CD4-positive, alpha-beta T cell treated with Interleukin-6 for 4 hours (primary cell): ENCODE measurements at places on chromosomes 12 and 14.

GRCh38 chr12:131211340-131211938 lies 257.7 kb downstream of the ADGRD1 start:
- DNase-seq, result no peak

DNA sequence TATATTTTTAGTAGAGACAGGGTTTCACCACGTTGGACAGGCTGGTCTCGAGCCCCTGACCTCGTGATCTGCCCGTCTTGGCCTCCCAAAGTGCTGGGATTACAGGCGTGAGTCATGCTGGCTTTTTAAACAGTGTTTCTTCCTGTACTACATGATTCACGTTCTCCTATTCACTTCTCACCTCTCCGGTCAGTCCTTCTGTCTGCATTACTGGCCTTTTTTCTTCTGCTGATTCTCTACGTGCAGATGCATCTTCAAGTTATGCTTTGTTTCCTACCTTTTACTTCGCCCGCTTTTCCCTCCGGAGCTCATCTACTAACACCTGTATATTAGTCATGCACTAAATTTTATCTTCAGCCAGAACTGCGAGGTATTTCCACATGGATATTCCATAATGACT lies 296.2 kb upstream of the FLRT2 start:
- DNase-seq, result no peak

- no peak for DNase-seq
Observed at GRCh38 chr12:49983892-49984291, 11.1 kb downstream of the AQP6 start.

DNA sequence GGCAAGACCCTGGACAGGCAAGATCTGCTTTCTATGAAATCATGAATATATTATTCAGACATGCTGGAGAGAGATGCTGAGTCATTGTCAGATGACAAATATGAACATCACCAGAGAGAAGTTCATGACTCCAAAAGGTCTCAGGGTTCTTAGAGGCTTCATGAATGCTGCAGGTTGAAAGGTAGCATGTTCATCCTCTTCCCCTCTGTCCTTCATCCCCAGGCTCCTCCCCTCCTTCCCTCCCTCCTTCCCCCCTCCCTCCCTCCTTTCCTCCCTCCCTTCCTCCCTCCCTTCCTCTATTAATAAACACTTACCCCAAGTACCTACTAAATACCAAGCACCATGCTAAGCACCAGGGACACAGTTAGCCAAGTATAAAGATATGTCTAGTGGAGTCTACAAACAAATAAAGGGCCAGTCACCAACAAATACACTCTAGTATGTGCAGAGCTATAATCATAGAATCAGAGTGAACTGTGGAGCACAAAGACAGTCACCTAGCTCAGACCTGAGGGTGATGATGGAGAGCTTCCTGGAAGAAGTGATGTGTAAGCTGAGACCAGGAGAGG lies 46.2 kb downstream of the RPH3A start:
- DNase-seq, result no peak

DNA sequence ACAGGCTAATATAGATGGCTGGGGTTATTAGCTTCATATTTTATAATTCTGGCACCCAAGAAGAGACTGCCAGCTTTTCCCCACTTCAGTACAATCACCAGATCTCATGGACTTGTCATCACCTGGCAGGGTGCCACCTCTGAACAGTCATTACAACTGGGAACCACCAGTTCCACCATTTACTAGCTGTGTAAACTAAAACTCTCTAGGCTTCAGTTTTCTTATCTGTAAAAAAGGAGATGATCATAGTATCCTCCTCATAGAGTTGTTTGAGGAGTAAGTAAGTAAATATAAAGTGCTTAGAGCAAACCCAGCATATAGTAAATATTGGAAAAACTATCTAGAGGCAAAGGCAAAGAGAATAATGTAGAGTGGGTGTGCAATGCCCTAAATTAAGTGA lies 19.3 kb downstream of the CPNE8 start:
- DNase-seq, result peak; percentile 9

DNA sequence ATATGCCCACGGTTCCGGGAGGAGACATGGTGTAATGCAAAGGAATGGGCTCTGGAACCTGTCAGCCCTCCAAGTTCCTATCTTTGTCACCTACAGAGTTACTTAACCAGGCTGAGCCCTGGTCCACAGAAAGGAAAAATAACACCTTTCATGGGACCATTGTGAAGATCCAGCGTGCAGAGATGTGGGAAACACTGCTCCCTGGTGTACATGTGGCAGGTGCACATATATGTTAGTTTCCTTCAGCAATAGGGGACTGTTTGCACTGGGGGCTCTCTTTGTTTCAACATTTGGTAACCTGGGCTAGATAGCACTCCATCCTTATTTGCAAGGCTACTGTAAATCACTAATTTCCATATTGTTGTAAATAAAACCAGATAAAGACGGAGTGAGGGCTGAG lies 72.3 kb downstream of the ANO2 start:
- DNase-seq, result no peak

DNA sequence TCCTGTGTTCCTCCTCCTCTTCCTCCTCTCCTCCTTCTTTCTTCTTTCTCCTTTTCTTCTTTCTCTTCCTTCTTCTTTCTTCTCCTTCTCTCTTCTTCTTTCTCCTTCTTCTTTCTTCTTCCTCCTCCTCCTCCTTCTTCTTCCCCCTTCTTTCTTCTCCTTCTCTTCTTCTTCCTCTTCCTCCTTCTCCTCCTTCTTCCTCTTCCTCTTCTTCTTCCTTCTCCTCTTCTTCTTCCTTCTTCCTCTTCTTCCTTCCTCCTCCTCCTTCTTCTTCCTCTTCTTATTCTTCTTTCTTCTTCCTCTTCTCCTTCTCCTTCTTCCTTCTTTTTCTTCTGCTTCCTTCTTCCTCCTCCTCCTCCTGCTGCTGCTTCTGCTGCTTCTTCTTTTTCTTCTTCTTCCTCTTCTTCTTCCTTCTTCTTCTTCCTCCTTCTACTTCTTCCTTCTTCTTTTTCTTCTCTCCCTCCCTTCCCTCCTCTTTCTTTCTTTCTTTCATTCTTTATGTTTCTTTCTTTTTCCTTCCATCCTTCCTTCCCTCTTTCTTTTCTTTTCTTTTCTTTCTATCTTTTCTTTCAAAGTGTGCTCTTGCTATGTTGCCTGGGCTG lies 19.0 kb downstream of the C12orf71 start:
- no peak for DNase-seq

- DNase-seq, result no peak
Observed at GRCh38 chr12:90321369-90321768, 612.7 kb upstream of the ATP2B1 start.

GRCh38 chr14:89695846-89696245 lies 258.7 kb downstream of the EFCAB11 start:
- no peak for DNase-seq

GRCh38 chr12:89960011-89960507 lies 251.4 kb upstream of the ATP2B1 start:
- no peak for DNase-seq

DNA sequence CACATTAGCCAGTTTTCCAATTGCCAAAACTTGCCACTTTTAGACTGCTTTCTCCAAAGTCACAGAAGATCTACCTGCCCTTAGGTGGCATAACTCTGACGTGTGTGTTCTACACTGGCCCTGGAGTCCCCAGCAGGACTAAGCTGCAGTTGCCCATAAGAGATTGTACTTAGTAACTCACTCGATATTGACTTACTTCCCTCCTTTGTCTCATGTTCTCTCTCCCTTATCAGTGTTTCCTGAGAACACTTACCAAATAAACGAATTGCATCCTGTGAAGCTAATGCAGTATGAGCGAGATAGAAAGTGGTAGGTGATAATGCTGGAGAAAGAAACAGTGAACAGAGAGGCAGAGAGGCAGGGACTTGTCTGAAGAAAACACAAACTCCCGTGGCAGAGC lies 117.2 kb downstream of the NUAK1 start:
- DNase-seq, result no peak

DNA sequence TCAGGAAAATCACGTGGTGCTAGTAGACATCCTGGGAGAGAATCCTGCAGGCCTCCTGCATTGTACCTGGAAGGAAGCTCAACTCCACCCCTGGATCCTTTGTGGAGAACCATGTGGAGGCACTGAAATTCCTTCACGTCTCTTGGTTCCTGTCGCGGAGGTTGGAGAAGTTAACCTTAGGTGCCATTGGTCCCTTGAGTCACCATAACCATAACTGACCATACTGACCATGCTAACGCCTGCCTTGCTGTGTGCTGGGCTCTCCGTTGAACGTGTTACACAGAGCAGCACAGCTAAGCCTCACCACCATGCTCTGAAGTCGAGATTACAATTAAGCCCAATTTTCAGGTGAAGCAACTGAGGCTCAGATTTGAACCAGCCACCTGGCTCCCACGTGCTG lies 18.6 kb downstream of the C14orf132 start:
- DNase-seq, result no peak

GRCh38 chr12:18689771-18690170 lies 48.0 kb downstream of the PLCZ1 start:
- DNase-seq, result no peak

GRCh38 chr14:104196461-104197140 lies 58.2 kb downstream of the KIF26A start:
- DNase-seq, result no peak

GRCh38 chr14:34072921-34073320 lies 122.0 kb upstream of the EGLN3 start:
- no peak for DNase-seq

- no peak for DNase-seq
Observed at GRCh38 chr12:13941258-13942249, 39.8 kb downstream of the GRIN2B start.

GRCh38 chr12:24742378-24742777 lies 206.5 kb downstream of the BCAT1 start:
- no peak for DNase-seq

GRCh38 chr14:55607386-55607785 lies 27.4 kb downstream of the KTN1 start:
- DNase-seq, result no peak

DNA sequence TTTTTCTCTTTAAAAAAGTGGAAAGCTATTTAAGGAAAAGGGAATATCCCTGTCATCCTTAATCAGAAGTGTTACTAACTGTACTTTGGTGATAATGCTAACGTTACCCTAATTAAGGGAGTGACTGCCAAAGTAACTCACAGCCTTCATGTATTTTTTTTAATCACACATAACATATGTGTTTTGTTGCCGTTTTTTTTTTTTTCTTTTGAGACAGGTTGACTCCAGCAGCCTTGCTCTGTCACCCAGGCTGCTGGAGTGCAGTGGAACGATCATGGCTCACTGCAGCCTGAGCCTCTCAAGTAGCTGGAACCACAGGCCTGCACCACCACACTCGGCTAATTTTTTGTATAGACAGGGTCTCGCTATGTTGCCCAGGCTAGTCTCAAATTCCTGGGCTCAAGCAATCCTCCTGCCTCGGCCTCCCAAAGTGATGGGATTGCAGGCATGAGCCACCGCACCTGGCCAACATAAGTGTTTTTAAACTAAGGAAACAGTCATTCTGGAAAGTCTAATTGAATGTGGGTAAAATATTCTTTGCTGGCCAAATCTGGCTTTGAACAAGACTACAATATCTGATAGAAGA lies 56.5 kb downstream of the HECTD4 start:
- no peak for DNase-seq

GRCh38 chr12:108691998-108692808 lies 39.1 kb downstream of the CORO1C start:
- DNase-seq, result no peak

- no peak for DNase-seq
Observed at GRCh38 chr14:52052288-52052943, 16.4 kb downstream of the NID2 start.

- no peak for DNase-seq
Observed at GRCh38 chr14:90487031-90487430, 90.2 kb downstream of the CALM1 start.

- DNase-seq, result no peak
Observed at GRCh38 chr12:622416-622815, 40.8 kb downstream of the NINJ2 start.

DNA sequence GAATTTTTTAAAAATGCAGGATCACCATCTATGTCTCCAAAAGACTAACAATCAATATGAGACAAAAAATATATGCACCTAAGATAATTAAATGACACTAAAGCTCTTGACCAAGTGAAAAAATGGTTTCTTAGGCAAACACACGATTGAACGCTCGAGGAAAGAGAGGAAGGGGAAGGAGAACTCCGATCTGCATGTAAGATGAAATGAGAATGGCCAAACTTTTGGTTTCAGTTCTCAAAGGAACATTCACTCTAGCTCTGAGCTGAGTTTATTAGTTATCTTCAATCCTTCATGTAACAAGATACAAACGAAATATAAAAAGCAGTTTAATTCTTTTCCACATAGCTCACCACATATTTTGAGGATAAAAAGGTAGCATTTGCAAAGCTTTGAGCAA lies 2.8 kb downstream of the DYRK4 start:
- no peak for DNase-seq

GRCh38 chr12:109762071-109762672 lies 48.5 kb downstream of the FAM222A start:
- no peak for DNase-seq

DNA sequence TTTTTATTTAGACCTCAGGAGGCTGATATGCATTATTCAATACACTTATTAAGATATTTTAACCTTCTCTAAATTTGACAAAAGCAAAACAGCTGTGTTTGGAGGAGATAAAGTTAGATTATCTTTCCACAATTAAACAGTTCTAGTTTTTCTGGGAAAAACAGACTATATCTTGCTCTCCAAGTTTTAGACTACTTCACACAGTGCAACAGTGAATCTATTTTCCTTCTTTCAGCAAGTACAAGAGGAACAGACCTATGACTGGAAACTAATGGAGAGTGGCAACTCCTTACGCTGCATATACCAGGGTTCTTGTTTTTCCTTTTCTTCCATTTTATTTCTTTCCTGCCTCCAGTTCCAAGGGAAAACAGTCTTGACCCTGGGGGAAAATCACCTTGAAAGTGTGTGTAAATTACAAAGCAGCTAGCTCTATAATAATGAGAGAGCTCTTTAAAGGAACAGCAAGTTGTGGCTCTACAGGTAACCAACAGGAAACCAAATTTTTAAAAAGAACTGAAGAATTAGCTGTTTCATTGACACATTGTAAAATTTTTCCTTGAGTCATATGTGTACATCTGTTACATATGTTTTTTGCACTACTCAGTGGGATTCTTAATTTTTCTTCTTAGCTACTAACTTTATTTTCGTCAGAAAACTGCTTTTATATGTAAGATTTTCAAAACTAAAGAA lies 27.4 kb downstream of the DNM1L start:
- no peak for DNase-seq

DNA sequence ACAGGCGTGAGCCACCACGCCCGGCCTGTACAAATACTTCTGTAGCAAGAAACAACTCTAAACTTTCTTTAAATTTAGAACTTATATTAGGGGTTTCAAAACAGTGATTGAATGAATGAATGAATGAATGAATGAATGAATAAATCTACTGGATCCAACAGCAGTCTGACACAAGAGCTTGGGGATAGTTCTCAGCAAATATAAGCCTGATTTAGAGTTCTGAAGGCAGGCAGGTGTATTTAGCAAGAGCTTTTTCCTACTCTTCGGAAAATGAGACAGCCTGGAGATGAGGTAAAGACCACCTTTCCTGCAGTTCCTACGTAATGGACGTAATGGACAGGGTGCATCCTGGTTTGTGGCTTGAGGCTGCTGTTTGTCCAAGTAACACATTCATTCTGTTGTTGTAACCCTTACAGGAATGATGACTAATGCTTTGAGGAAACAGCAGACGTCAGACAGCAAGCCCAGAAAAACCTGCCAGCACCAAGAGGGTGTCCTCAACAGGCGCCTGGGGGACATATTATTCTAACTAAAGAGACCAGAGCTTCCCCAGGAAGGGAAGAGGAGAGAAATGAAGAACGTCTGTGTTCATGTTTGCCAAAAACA lies 277.4 kb upstream of the SOX5 start:
- no peak for DNase-seq
